Glutamatergic neuron (in vitro differentiated cells): ENCODE measurements at places on chromosomes 3 and 15. TPM values are rescaled to one million over a fixed set of nuclear protein-coding genes. Genes with fewer than 3 reads are reported as not detected.

DNA sequence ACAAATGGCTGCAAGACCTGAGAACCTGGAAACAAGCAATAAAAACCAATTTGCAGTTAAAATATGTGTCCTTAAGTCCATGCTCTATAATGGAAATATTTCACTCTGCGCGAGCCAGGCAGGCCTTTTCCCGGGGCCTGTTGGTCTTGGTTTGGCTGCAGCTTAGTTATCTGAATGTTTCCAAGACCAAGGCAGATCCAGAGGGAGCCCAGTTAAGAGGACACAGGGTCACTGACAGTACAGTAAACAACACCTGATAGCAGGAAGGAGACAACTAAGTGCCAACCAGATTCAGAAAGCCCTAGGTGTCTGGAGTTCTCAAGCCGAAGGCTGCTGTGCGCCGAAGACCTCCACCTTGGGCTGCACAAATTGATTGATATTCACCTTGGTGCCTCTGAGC lies 32.8 kb downstream of the THSD4 start:
- no peak for DNase-seq
- no peaks in the 10 kb centered on the region for H3K36me3 ChIP-seq
- H3K4me1 ChIP-seq: no peaks in the 10 kb centered on the region
- peaks cover 2% of the 10 kb centered on the region for H3K27me3 ChIP-seq
- H3K27ac ChIP-seq: no peak overlapping the region
- H3K4me3 ChIP-seq: no peak overlapping the region

DNA sequence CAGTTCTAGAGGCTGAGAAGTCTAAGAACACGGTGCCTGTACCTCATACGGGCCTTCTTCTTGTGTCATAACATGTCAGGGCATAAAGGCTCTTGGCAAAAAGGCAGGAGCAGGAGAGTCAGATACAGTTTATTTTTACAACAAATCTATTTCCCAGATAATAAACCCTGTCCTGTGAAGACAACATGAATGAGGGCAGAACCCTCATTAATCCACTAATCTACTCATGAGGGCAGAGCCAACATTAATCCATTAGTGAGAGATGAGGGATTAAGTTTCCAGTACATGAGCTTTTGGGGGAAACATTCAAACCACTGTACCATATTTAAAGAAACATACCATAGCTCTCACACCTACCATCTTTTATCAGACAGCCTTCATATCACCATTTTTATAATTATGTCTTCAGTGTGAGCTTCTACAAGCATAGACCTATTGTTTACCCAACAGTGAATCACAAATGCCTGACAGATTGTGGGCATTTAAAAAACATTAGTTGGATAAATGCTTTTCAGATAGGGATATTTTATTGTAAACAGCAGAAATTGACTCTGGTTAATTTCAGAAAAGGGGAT lies 645.8 kb downstream of the GRM7 start:
- H3K36me3 ChIP-seq: no peaks in the 10 kb centered on the region
- no peak for DNase-seq
- peaks cover 5% of the 10 kb centered on the region for H3K4me1 ChIP-seq
- no peak overlapping the region for H3K27ac ChIP-seq
- no peak overlapping the region for H3K4me3 ChIP-seq

- H3K36me3 ChIP-seq: no peaks in the 10 kb centered on the region
- H3K27me3 ChIP-seq: peaks cover 4% of the 10 kb centered on the region
- peaks cover 22% of the 10 kb centered on the region for H3K4me1 ChIP-seq
- DNase-seq: no peak
Observed at GRCh38 chr3:117611211-117611610, 901.6 kb downstream of the TUSC7 start.

DNA sequence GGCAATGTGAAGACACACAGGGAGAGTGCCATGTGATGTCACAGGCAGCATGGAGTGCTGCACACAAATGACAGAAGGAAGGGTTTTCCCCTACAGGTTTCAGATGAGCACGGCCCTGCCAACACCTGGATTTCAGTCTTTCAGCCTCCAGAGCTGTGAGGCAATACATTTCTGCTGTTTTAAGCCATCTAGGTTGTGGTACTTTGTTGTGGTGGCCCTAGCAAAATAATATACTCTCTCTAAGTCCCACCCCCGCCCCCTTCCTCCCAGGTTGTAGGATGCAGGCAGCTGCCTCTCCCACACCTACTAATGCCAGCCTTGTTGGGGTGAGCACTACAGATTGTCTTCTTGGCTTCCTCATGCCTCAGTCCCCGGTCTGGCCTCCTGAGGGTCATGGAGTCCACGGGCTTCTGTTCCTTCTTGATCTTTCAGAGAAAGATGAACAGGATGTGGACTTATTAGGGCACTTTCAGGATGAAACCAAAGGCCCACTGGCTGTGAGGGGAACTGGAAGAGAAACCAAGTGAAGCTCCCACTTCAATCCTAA lies 180.0 kb downstream of the CD47 start:
- no peaks in the 10 kb centered on the region for H3K4me1 ChIP-seq
- H3K36me3 ChIP-seq: no peaks in the 10 kb centered on the region
- DNase-seq: no peak
- no peak overlapping the region for H3K27ac ChIP-seq

DNA sequence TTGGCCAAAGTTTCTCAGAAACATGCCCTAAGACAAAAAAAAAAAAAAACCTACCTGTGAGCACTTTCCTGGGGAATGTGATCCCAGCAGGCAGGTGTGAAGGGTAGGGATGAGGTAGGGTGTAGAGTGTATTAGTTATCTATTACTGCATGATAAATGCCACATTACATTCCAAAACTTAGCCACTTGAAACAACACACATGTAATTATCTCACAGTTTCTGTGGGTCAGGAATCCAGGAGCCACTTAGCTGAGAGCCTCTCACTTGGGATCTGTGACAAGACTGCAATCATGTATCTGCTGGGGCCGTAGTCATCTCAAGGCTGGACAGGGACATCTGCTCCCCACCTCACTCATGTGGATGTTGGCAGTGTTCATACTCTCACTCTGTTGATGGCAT lies 18.9 kb upstream of the FBN1 start:
- H3K4me3 ChIP-seq: no peak overlapping the region
- no peak for DNase-seq
- no peaks in the 10 kb centered on the region for H3K27me3 ChIP-seq
- no peaks in the 10 kb centered on the region for H3K4me1 ChIP-seq
- H3K36me3 ChIP-seq: no peaks in the 10 kb centered on the region
- H3K27ac ChIP-seq: no peak overlapping the region

DNA sequence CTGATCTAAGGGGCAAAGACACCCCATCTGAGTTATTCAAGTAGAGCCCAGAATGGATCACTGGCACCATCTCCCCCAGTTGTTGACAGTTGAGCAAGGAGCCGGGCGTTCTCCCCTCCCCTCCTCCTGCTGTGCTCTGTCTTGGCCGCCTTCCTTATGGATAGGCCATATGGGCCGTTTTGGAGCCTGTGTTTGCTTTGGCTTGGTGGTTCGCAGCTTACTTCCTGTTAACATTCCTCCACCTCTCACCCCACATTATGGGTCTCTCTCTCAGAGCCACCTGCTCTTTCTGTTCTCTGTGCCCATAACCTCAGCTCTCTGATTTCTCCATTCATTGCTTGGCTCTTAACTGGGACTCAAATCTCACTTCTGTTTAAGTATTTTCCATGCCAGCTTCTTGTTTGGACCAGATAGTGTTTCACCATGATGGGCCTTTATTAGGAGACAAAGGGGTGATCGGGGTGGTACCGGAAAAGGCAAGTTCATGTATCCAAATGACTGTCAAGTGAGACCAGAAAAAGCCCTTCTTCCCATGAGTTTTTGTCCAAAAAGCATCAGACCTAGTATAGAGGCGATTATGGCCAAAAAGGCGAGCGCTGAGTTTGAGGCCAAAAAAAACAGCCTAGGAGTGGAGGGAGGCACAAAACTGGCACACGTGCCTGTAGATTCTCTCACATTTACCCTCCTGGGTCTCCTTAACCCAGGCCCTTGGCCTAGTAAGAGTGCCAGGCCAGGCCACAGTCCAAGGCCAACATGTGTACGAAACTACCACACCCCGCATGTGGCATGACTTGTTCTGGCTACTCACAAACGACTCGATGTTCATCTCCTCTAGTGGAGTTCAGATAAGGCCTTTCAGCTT lies 62.6 kb downstream of the DUT start:
- H3K4me3 ChIP-seq: no peak overlapping the region
- no peaks in the 10 kb centered on the region for H3K27me3 ChIP-seq
- H3K4me1 ChIP-seq: peaks cover 24% of the 10 kb centered on the region
- no peaks in the 10 kb centered on the region for H3K36me3 ChIP-seq

GRCh38 chr3:42118762-42119361 lies 27.7 kb downstream of the TRAK1 start:
- H3K27ac ChIP-seq: peak overlapping the region; percentile 30
- H3K4me1 ChIP-seq: peaks cover 50% of the 10 kb centered on the region
- no peak overlapping the region for H3K4me3 ChIP-seq
- peaks cover 5% of the 10 kb centered on the region for H3K36me3 ChIP-seq
- peak; percentile 41 for DNase-seq
- H3K27me3 ChIP-seq: peaks cover 20% of the 10 kb centered on the region

DNA sequence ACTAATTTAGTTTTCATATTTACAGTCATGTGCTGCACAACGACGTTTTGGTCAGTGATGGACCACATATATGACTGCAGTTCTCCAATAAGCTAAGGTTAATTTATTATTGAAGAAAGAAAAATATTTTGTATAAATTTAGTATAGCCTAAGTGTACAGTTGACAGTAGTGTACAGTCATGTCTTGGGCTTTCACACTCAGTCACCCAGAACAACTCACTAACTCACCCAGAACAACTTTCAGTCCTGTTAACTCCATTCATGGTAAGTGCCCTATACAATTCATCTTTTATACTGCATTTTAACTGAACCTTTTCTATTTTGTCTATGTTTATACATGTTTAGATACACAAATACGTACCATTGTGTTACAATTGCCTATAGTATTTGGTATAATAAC lies 3.8 kb upstream of the GABRR3 start:
- H3K4me3 ChIP-seq: no peak overlapping the region
- no peak for DNase-seq
- peaks cover 16% of the 10 kb centered on the region for H3K36me3 ChIP-seq
- no peak overlapping the region for H3K27ac ChIP-seq

GRCh38 chr3:191848818-191849217 lies 387.9 kb downstream of the PYDC2 start:
- H3K27ac ChIP-seq: no peak overlapping the region
- H3K36me3 ChIP-seq: no peaks in the 10 kb centered on the region
- H3K27me3 ChIP-seq: no peaks in the 10 kb centered on the region
- H3K4me3 ChIP-seq: no peak overlapping the region

GRCh38 chr3:171678971-171679492 lies 131.3 kb downstream of the PLD1 start:
- no peaks in the 10 kb centered on the region for H3K4me1 ChIP-seq

GRCh38 chr3:123027292-123028232 lies at the start of gene SEMA5B:
SEMA5B (minus strand) TSS chr3:123027763; CDS start chr3:122961263, 66,500 bp downstream.
- H3K4me1 ChIP-seq: peaks cover 21% of the 10 kb centered on the region
- H3K4me3 ChIP-seq: peak within 1 kb of the TSS; percentile 85
- H3K27ac ChIP-seq: peak within 1 kb of the TSS; percentile 62
- H3K36me3 ChIP-seq: no peaks in the 10 kb centered on the region
- peak; percentile 81 for DNase-seq

Gene FSD2
- not detected for total RNA-seq

Gene NPTN
- total RNA-seq: 86.6 TPM

Gene ITIH4
- 8.0 TPM for total RNA-seq

Gene NANOGP8
- 0.86 TPM for total RNA-seq

Gene ANKRD34C
- not detected for total RNA-seq

Gene NCEH1
- total RNA-seq: 1.5 TPM

Gene DOCK3
- 13.4 TPM for total RNA-seq

Gene HCN4
- total RNA-seq: 17.0 TPM
